ENCODE measurements at places on chromosomes 1 and 21.

GRCh38 chr1:1221887-1222574, 8.1 kb upstream of the TNFRSF4 start:
- DNase-seq = no peak

- DNase-seq = no peak
Observed at GRCh38 chr1:194829492-194829891, 1643.1 kb upstream of the B3GALT2 start.

- no peak for DNase-seq
Observed at GRCh38 chr1:217253985-217254384, 376.9 kb downstream of the GPATCH2 start.

DNA sequence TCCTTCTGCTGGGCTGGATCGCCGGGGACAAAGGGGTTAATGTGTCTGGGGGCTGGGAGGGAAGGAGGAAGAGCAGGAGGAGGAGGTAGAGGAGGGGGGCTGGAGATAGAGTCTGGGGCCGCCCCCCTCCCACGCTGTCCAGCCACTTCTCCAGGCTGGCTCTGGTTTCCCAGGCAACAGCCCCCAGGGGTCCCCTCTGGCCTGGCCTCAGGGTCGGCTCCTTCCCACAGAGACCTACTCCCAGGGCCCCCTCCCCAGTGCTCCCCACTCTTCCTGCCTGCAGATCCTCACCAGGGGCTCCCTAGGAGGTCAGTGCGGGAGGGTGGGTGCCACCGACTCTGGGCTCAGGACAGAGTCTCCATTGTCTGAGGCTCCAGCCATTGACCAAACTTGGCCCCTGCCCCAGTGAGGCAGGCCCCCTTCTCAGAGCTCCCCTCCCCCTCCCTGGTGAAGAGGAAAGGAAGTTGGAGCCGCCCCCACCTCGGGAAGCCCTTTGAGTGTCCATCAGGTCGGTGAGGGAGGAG, 34.1 kb downstream of the ARHGEF10L start:
- no peak for DNase-seq

DNA sequence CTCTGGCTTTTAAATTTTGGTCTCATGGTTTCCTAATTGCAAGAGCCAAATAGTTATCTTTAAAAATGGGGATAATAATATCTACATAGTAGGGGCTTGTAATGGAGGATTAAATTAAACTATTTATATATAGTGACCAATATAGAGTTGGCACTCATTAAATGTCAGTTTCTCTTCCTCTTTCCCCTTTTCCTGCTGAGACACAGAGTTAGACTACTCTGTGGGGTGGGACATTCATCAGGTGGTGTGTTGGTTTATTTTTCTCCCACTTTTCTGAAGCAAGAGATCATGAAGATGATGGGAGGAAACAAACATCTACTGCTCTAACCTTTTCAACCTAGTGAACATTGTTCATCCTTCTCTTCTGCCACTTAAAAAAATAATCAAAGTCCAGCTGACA, 17.3 kb upstream of the RAP1A start:
- no peak for DNase-seq

DNA sequence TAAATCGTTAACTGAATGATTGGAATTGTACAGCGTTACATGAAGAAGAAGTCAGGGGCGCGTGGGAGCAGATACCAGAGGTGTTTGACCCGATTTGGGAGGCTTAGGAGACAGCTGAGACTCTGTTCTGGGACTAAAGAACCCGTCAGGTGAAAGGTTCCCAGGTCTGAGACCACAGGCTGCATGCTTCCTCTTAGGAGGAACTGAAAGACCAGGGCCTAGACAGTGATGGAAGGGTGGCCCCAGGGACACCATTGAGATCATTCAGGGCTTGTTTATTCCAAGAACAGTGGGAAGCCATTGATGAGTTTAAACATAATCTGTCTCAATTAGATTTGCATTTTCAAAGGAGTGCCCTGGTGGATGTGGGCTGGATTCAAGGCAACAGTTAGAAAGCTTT, 904 bp downstream of the KLF17 start:
- no peak for DNase-seq
